ENCODE measurements at places on chromosomes 2 and 18. TPM values are rescaled to one million over a fixed set of nuclear protein-coding genes. Genes with fewer than 3 reads are reported as not detected.

GRCh38 chr2:175887776-175888175 is 114.3 kb downstream of the LNPK start:
- H3K4me3 ChIP-seq, result no peak overlapping the region
- no peaks in the 10 kb centered on the region for H3K4me1 ChIP-seq
- peaks cover 16% of the 10 kb centered on the region for H3K27me3 ChIP-seq
- H3K36me3 ChIP-seq, result no peaks in the 10 kb centered on the region
- no peak overlapping the region for H3K27ac ChIP-seq

DNA sequence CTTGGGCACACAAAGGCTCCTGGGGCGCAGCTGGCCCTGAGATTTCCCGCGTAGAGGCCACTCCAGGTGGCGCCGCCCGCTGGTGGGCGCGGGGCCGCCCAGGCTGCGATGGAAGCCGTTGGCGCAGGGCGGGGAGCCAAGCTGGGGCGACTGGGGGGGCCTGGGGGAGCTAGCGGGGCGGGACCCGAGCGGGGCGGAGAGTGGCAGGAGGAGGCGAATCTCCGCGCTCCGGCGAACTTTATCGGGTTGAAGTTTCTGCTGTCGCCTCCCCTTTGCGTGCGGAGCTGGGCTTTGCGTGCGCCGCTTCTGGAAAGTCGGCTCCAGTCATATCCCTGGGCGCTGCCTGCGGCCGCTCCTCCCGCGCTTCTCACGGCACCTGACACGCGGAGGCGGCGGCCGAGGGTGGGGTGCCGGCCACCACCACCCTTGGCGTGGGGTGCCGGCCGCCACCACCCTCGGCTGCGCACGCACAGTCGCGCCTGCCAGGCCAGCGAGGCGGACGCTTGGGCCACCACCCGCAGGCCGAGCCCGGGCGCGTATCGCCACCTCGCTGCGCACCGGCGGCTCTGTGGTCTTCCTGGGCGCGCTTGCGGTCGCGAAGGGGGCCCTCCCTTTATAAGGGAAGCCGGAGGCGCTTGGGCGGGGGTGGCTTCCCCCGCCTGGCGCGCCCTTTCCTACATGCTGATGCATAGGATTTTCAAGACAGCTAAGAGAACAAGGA is 919 bp upstream of the CYP1B1 start:
- peak overlapping the region; percentile 78 for H3K4me3 ChIP-seq
- H3K4me1 ChIP-seq, result peaks cover 20% of the 10 kb centered on the region
- peak overlapping the region; percentile 75 for H3K27ac ChIP-seq
- H3K36me3 ChIP-seq, result peaks cover 21% of the 10 kb centered on the region
- peak; percentile 95 for DNase-seq

- no peak overlapping the region for H3K27ac ChIP-seq
- DNase-seq, result no peak
- H3K27me3 ChIP-seq, result no peaks in the 10 kb centered on the region
- H3K4me3 ChIP-seq, result no peak overlapping the region
- H3K4me1 ChIP-seq, result no peaks in the 10 kb centered on the region
Observed at GRCh38 chr2:237510502-237511217, 23.6 kb downstream of the MLPH start.

Gene CCDC121
- 0.61 TPM for total RNA-seq
